NCI-H510A treated with DMSO at 0.1 percent for 48 hours (cell line): ENCODE measurements at places on chromosomes 4 and X.

DNA sequence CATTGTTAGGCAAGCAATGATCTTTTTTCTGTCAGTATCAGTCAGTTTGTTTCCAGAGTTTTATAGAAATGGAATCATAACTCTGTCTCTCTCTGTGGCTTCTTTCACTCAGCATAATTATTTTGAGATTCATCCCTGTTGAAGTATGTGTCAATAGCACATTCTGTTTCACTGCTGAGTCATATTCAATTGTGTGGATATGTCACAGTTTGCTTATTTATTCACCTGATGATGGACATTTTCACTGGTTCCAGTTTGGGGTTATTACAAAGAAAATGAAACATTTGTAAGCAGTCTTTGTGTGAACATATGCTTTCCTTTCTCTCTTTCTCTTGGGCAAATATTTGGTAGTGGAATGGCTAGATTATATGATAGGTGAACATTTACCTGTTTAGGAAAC, 10.2 kb upstream of the ZNF718 start:
- DNase-seq: no peak

DNA sequence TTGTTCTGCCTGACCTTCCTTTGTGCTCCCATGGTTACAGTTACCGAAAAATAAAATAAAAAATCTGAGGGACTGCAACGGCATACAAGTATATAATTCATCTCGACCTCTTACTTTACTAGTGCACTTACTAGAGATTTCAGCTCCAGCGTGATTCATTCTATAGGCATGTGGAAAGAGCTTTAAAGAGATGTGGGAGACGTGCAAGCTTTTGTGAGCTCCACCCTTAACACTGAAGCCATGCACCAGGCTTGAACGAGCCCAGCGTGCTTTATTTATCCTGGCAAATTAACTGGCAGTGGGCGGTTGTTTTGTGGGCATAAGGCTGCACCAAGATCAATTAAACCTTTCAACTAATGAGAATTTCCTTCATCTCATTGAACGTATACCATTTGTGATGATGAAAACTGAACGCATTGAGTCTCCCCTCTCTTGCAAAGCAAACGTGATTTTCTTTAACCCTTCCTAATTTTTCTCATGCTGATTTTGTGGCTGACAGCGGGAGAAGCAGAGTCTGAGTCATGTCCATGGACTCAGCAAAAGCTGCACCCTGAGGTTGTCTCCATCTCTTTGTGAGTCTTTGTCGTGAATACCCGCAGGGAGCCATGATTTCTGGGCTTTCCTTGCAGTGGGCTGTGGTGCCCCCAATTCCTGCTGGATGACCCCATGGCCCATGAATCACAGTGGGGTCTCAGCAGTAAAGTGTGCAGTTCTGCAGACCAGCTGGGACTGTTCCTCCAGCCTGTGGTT, 60.1 kb downstream of the MXRA5 start:
- no peak for DNase-seq

GRCh38 chr4:80462621-80463091, 127.1 kb downstream of the CFAP299 start:
- no peak for DNase-seq

DNA sequence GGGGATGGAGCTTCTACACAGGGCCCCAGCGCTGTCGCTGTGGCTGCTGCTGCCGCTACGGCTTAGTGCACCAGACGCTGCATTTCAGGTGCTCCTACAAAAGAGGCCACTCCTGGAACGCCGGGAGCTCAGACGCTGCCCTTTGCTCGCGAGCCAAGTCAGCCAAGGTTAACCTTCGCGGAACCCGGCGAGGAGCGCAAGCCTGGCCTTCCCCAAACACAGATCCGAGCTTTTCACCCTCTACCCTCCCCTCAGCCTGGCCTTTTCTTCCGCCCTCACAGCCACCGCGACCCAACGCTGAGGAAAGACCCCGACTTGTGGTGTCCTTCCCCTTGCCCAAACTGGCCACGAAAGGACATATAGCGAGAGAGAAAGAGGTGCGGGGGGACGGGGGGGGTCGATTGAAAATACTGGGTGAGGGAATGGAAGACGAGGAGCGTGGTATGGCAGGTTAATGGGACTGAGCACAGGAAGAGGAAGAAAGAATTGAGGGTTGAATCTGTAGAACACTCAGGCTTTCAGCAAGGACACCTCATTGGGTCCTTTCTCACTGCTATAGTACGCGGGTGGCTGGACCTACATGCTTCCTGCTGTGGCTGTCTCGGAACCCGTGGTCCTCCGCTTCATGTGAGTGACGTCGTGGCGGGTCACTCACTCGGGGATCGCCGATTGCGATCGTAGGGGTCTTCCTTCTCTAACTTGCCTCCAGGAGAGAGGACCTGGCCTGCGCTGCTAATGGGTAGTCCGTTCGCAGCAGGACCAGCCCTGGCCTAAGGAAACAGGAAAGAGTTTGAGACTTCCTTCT, at the start of the genes AIMP1 and TBCK:
TSS of gene AIMP1 (plus strand) at position 583 of the 805 bp plus-strand sequence. CDS start 8,460 bp downstream, outside the sequence.
TSS of gene TBCK (minus strand) at position 242 of the 805 bp plus-strand sequence. CDS start 7,249 bp downstream, outside the sequence.
- peak; percentile 76 for DNase-seq

DNA sequence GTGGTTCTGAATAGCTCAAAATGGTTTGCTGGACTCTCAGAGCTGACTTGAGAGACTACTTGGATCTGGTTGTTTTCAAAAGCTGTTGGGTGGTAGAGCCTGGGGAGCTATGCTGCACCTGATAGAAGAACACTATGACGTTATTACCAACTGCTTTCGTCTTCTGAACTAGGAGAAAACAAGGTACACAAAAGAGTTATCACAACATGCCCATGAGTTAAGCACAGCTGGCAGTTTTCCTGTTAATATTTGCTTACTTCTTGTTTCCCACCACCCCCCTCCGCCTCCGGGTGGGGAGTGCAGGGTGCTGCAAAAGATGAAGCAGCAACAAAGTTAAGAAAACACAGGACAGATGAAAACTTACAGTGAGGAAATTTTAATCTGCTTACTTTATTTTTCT, 69.1 kb downstream of the RASL11B start:
- peak; percentile 43 for DNase-seq

DNA sequence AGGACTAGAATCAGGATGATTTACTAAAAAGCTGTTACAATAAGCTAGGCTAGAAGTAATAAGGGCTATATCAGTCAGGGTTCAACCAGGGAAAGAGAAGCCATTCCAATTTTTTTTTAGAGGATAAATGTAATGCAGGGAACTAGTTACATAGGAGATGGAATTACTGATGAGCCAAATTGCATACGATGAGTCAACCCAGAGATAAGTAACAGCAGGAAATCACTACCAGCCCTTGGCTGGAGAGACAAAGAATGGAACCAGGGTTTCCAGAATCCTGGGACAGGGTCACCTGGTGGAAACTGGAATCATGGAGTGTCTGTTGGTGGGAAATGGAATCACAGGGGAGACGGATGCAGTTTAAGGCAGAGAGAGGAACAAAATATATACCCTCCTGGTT, 13.1 kb upstream of the MAGEA4 start:
- DNase-seq: no peak

- no peak for DNase-seq
Measured at GRCh38 chr4:4277531-4277930, 12.4 kb downstream of the LYAR start.

- DNase-seq: no peak
Measured at GRCh38 chr4:16579866-16580265, 318.6 kb downstream of the LDB2 start.

GRCh38 chr4:30103455-30103854, 616.7 kb upstream of the PCDH7 start:
- DNase-seq: no peak

GRCh38 chr4:77113069-77113468, 37.3 kb upstream of the CCNI start:
- DNase-seq: no peak

- DNase-seq: no peak
Measured at GRCh38 chrX:24465532-24465865, 413 bp downstream of the PDK3 start.

DNA sequence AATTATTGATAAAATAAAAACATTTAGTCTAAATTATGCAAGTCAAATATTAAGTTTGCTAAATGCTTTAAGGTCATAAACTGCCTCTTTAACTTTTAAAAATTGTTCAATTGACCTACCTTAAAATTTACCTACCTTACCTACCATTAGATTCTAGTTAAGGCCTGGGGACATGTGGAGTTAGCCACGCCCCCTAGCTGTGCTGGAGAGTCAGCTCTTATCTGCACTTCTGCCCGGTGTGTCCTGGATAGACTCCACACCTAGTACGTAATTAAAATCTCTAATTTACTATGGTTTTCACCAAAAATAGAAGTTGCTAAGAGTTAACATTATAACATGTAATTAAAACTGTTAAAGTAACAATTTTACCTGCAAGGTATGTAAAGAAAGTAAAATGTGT, 22.7 kb downstream of the TENM3 start:
- no peak for DNase-seq

- DNase-seq: no peak
Measured at GRCh38 chr4:185033072-185033471, 14.8 kb downstream of the HELT start.

DNA sequence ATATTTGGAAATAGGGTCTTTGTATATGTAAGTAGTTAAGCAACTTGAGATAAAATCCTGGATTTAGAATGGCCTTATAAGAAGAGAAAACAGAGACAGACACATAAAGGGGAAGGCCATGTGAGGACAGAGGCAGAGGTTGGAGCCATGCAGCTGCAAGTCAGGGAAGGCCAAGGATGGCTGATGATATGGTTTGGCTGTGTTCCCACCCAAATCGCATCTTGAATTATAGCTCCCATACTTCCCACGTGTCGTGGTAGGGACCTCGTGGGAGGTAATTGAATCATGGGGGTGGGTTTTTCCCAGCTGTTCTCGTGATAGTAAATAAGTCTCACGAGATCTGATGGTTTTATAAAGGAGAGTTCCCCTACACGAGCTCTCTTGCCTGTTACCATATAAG, 76.3 kb downstream of the STK32B start:
- DNase-seq: no peak

- DNase-seq: no peak
Measured at GRCh38 chrX:76159453-76159852, 13.4 kb upstream of the PBDC1 start.

- no peak for DNase-seq
Measured at GRCh38 chr4:55117511-55117910, 7.9 kb downstream of the KDR start.

DNA sequence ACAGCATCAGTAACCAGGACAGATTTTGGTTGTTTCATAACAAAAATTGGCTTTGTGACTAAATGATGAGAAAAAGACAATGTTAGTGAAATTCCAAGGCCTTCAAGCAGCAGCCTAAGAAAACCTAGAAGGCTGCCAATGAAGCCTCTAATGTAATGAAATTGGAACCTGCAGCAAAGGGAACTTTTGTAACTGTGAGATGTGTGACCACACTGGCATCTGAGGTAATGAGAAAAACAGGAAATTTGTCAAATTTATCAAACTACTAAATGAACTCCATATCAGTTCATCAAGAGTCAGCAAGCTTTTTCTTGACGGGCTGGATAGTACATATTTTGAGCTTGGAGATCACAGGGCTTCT, 30.4 kb upstream of the EMCN start:
- DNase-seq: no peak

GRCh38 chr4:11625211-11625610, 196.5 kb upstream of the HS3ST1 start:
- no peak for DNase-seq

- DNase-seq: no peak
Measured at GRCh38 chr4:176671532-176671931, 121.2 kb downstream of the VEGFC start.

- DNase-seq: no peak
Measured at GRCh38 chr4:147901916-147902315, 170.0 kb downstream of the ARHGAP10 start.

DNA sequence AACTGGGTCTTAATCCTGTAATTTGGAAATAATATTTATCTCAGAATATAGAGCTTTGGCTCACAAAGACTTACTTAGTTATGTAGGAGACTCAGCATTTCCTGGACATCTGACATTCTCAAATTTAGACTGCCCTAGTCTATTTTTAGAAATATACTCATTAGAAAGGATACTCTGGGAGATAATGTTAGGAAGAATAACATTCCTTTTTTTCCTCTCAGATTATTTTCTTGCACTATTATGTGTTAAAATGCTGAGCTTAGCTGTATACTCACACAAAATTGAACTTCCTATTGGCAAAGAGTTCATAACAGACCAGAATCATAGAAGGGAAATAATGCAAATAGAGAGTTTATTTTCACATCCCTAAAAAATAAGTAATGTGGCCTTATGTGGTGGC, 1424.9 kb upstream of the PCDH7 start:
- no peak for DNase-seq

DNA sequence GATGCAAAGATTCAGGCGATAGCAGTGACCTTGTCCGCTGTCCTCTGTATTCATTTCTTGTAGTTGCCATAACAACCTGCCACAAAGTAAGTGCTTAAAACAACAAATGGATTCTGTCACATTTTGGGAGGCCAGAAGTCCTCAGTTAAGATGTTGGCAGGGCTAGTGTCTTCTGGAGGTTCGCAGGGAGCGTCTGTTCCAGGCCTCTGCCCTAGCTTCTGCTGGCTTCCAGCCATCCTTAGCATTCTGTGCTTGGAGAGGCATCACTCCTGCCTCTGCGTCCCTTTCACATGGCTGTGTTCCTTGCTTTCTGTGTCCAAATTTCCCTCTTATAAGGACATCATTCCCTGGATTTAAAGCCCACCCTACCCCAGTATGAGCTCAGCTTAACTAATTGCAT, 31.5 kb upstream of the ZNF185 start:
- DNase-seq: no peak

- DNase-seq: no peak
Measured at GRCh38 chr4:169305651-169306050, 34.9 kb upstream of the SH3RF1 start.

DNA sequence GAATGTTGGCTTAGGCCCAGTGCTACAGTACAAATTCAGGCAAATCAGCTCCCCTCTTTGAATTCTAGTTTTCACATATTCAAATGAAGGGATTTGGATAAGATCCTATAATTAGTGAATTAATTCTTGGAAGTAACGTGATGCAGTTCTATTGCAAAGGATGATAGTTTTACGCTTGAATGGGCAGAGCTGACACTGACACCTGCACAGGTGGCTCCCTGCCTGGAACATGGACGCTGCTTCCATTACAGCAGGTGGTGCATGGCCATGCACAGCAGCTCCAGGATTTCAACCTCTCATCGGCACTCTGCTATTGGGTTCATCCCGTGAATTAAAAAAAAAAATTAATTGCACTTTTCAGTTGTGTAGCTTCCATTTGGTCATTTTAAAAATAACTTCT, 28.4 kb upstream of the RPS6KA6 start:
- peak; percentile 25 for DNase-seq

- peak; percentile 0 for DNase-seq
Measured at GRCh38 chrX:107935200-107935599, 47.0 kb downstream of the TEX13B start.

GRCh38 chr4:54976682-54977081, 148.7 kb downstream of the KDR start:
- DNase-seq: no peak

DNA sequence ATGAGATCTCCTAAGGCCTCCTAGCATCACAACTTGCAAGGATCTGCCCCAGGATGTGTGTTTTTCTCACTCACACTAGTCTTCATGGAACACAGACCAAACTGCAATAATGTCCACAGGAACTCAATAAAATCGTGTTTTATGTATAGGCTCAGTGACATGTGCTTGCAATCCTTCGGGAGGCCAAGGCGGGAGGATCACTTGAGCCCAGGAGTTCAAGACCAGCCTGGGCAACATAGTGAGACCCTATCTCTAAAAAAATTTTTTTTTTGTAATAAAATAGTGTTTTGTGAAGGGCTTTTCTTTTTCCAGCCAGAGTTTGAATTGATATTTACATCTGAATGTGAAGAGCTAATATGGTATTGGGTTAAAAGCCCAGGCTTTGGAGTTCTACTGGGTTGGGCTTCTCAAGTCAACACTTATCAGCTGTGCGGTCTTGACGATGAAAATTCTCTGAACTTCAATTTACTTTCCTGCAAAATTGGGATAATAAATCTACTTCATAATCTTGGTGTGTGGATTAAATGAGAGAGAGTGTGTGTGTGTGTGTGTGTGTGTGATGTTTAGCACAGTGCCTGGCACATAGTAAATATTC, 38.7 kb upstream of the SETD7 start:
- no peak for DNase-seq
